C1 segment of cervical spinal cord (tissue), 14 donors: ENCODE measurements at places on chromosomes 5 and 9.

- DNase-seq = no peak
Measured at GRCh38 chr5:142304013-142304701, 20.7 kb downstream of the SPRY4 start.

DNA sequence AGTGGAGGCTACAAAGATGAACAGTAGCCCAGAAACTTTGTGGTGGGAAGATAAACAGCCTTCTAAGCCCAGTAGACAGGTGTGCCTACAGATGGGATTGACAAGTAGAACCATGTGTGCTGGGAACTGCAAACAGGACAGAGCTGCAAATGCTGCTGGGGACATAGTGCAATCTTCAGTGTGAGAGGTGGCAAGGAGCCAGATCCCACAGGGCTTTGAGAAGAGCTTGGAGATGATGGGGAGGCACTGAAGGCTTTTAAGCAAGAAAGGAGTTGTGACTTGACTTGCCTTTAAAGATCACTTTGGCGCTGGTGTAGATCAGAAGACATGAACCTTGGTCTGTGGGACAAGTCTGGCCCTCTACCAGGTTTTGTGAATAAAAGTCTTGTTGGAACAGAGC, 675.2 kb downstream of the ACTL7B start:
- DNase-seq = no peak

GRCh38 chr5:102286476-102286875, 9.6 kb downstream of the SLCO4C1 start:
- DNase-seq = no peak

GRCh38 chr5:2755076-2755680, 3.7 kb upstream of the IRX2 start:
- no peak for DNase-seq

- DNase-seq = no peak
Measured at GRCh38 chr5:97788369-97788768, 605.3 kb upstream of the RIOK2 start.

- DNase-seq = no peak
Measured at GRCh38 chr5:18975624-18976023, 1012.4 kb downstream of the CDH18 start.

- DNase-seq = no peak
Measured at GRCh38 chr5:123514615-123515355, 2.8 kb downstream of the CSNK1G3 start.

- no peak for DNase-seq
Measured at GRCh38 chr9:75120686-75121085, 32.4 kb downstream of the OSTF1 start.

- DNase-seq = no peak
Measured at GRCh38 chr5:29037716-29038115, 1999.3 kb upstream of the CDH9 start.

DNA sequence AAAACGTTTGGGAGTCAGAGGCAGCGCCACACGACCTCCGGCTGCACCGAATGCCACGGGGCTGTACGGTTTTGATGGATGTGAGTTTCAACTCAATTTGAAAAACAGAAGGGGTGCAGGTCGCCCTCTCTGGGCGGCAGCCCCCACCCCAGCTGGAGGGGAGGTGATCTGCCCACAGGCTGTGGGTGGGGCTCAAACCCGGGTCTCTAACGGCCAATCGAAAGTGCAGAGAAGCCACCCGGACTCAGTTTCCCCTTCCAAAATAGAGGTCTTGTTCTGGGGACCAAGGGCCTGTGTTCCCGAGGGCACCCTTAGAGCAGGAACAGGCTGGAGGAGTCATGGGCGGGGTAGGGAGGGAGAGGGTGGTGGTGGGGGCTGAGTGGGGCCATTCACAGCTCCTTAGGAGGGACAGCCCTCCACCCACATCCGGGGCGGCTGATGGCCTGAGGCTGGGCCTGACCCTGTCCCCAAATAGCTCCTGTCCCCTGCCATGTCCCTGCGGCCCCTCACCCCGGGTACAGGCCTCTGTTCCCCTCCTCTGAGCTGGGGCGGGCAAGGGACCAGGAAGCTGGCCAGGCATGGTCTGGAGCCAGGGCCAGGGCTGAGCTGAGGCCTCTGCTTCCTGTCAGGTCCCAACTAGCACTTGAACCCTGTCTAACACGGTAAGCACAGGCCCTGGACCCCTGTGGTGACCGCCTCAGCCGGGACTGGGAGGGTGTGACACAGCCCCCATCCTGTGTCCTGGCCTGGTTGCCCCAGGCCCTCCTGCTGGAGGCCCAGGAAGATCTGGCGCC, 22.6 kb upstream of the NOTCH1 start:
- DNase-seq = no peak

DNA sequence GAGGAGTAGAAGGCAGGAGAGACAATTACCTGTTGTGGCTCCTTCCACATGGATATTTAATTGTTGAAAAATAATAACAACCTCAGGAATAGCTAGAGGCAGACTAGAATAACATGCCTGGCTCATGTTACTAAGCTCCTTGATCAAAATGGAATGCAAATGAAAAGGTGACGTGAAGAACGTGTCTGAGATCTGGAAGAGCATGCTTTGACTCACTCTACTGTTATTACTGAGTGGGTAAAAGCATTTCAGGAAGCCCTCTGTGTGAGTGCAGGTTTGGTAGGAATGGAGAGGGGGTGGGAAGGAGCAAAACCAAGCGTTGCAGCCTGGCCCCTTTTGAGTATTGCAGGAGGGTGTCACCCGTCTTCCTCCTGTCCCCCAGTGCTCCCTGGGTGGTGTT, 84.8 kb downstream of the EQTN start:
- DNase-seq = no peak

- no peak for DNase-seq
Measured at GRCh38 chr5:145960848-145961600, 24.6 kb downstream of the SH3RF2 start.

DNA sequence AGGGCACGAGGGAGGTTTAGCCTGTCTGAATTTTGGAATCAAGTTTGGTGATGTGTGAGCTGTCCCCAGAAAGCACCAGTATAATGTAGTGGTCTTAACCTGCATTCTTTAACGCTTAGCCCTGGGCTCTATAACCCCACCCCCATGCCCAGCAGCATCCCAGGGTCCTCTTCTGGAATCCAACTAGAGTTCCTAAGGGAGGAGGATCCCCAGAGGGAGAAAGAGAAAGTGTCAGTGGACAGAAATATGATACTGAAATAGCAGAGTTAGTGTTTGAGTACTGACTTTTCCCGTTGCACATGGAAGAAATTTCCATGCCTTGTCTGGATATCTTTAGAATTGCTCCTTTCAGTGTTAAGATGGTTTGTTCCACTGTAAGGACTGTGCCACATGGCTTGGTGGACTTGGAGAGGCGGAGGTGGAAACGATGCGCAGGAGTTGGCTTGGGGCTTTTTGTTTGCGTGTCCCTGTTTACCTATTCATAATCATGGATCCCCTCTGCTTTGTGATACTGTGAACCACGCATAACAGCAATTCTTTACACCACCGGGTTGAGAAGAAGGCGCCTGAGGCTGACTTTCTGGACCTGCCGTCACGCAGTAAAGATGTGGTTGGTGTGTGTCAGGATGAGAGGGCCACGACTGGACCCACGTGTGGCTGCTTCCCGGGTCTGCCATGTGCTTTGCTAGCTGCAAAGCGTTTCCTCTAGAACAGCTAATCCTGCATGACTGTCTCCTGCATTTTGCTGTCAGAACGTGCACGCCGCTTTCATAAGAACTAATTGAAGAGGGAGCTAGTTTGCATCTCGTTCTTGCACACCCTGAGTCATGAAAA, 142.3 kb downstream of the SMARCA2 start:
- peak; percentile 16 for DNase-seq

DNA sequence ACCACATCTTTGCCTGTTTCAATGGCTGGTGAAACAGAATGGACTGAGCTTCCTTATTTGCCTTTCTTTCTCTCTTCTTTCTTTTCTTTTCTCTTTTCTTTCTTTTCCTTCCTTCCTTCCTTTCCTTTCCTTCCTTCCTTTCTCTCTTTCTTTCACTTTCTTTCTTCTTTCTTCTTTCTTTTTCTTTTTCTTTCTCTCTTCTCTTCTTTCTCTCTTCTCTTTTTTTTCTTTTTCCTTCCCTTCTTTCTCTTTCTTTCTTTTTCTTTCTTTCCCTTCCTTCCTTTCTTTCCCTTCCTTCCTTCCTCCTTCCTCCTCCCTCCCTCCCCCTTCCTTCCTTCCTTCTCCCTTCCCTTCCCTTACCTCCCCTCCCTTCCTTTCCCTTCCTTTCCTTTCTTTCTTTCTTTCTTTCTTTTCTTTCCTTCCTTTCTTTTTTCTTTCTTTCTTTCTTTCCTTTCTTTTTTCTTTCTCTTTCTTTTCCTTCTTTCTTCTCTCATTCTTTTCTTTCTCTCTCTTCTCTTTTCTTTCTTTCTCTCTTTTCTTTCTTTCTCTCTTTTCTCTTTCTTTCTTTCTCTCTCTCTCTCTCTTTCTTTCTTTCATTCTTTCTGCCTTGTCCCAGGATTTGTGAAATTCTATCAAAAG, 50.1 kb upstream of the MCTP1 start:
- no peak for DNase-seq

- no peak for DNase-seq
Measured at GRCh38 chr5:96111080-96111756, 149.6 kb upstream of the ELL2 start.

- no peak for DNase-seq
Measured at GRCh38 chr5:54838843-54839242, 146.6 kb downstream of the ESM1 start.

- DNase-seq = no peak
Measured at GRCh38 chr9:108760841-108761240, 94.9 kb downstream of the ACTL7B start.

- DNase-seq = no peak
Measured at GRCh38 chr5:133985540-133986180, 17.2 kb upstream of the C5orf15 start.

DNA sequence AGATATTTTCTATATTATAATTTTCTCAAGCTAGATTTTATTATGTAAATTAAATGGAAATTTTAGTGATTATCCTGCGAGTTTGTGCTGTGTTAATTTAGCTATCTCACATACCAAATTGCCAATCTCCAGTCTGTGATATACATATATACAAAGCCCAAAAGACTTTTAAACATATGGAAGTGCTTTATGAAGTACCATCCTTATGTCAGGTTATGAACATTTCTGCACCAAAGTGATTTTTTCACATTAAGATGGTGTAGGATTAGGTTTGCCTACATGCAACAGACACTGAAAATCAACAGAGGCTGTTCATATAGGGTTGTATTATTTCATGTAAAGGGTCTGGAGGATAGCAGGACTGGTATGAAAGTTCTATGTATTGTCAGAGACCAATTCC, 32.8 kb downstream of the CFAP95 start:
- no peak for DNase-seq

- DNase-seq = no peak
Measured at GRCh38 chr9:92973700-92974099, 26.4 kb downstream of the FGD3 start.

GRCh38 chr5:144361406-144361805, 190.7 kb downstream of the KCTD16 start:
- no peak for DNase-seq

DNA sequence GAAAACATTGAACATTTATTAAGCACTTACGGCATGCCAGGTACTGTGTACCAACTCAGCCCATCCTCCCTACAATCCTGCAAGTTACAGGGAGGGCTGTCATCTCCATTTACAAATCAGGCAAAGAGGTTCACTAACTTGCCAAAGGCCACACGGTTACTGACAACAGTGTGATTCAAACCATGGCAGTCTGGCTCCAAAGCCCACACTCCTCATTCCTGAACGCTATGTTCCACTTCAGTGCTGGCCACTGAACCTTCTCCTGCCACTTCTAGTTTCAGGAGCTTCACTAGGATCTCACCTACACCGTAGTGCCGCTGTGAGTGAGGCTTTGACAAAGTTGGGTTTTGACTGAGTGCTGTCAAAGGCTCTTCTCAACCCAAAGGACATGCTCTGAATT, 7.2 kb upstream of the LIFR start:
- no peak for DNase-seq

DNA sequence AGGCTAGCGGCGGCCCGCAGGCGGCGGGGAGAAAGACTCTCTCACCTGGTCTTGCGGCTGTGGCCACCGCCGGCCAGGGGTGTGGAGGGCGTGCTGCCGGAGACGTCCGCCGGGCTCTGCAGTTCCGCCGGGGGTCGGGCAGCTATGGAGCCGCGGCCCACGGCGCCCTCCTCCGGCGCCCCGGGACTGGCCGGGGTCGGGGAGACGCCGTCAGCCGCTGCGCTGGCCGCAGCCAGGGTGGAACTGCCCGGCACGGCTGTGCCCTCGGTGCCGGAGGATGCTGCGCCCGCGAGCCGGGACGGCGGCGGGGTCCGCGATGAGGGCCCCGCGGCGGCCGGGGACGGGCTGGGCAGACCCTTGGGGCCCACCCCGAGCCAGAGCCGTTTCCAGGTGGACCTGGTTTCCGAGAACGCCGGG, 253 bp downstream of the SLC12A2 start:
- DNase-seq = no peak
